Astrocyte (in vitro differentiated cells and primary cell): ENCODE measurements at places on chromosomes 3 and 15. TPM values are rescaled to one million over a fixed set of nuclear protein-coding genes. Genes with fewer than 3 reads are reported as not detected.

DNA sequence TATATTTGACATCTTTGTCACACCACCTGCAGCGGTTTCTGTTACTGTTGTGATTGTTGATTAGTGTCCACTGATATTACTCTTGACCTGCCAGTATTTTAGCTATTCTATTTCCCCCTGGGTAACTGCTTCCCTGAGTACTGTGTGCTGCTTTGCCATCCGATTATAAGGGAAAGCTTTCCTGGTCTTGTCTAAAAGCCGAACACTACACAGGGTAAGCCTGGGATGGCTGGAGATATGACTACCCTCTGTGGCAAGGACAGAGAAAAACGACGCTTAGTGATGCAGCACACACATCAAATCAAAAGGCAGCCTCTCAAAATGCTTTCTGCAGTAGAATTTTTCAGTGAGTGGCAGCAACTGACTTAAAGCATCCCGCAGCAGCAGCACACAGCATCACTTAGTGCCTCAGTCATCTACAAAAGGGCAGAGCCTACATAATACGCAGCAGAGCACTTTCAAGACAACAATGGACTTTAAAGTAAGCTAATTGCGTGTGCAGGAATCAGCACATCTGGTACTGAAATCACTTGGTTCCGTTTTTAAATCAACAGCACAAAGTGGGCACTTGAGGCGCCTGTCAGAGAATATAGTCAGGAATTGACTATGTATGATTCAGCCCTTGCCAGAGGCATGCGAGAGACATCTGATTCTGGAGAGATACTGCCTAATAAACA, 656.3 kb upstream of the TGFBR2 start:
- peak; percentile 16 for DNase-seq

Gene C3orf70
- total RNA-seq, result 5.7 and 8.2 TPM in 2 replicates

- peak; percentile 99 for DNase-seq
These were observed 84.8 kb downstream of the SMAD3 start for GRCh38 chr15:67150023-67150860.

Gene DYNLT2B
- 10.9 and 13.0 TPM in 2 replicates for total RNA-seq

DNA sequence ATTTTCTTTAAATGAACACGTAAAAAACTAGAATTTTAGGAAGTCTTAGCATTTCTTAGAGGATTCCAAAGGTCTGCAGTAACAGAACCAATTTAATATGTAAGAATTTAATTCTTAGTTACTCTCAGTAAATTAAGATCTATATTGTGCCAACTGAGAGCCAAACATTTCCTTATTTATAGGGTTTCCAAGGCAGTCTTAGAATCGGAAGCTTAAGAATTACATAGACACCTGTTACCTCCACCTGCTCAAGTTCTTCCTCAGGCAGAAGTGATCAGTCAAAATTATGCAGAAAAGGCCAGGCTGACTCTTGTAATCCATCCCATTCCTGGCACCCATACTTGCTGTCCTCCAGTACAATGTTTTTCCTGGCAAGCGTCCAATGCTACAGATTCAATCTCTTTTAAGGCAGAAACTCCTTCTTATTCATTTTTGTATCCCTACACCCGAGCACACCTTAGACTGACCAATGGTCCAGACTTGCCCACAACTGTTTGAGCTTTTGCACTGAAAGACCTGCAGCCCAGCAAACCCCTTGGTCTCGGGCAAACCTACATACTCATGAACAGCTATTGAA, 64.3 kb downstream of the NCEH1 start:
- peak; percentile 75 for DNase-seq

- DNase-seq, result no peak
These were observed 446.1 kb upstream of the RARB start for GRCh38 chr3:24981924-24982323.

DNA sequence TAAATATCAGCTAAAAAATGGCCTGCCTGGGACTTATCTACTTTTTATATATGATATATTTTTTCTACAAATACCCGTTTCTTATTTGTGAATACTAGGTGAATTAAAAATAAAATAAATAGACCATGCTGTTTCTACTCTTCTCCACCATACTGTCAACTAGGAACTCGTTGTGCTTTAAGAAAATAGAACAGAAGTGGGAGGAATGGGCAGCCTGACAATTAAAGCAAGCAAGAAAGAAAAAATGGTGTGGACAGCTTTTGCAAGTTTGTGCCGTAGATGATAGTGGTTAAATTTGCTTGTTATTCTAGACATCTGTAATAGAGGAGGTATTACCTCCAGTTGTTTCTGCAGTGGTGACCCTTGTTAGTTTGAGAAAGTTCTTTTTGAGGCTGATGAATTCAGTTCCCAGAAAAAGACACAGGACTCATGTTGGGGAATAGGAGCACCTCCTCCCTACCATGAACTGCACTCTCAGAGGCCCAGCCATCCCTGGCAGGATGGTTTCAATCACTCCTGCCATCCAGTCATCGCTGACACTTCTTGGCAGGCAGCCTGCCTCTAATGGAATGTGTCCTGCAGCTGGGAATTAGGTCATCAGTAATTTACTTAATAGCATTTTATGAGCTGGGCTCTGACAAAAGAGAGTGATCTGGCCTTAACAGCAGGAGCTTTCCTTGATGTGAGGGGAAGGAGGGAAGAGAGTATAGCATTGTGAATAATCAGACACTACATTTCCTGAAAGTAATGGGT, 105.0 kb upstream of the GAP43 start:
- peak; percentile 67 for DNase-seq

- no peak for DNase-seq
These were observed 38.0 kb upstream of the PTPN23 start for GRCh38 chr3:47342812-47343211.

DNA sequence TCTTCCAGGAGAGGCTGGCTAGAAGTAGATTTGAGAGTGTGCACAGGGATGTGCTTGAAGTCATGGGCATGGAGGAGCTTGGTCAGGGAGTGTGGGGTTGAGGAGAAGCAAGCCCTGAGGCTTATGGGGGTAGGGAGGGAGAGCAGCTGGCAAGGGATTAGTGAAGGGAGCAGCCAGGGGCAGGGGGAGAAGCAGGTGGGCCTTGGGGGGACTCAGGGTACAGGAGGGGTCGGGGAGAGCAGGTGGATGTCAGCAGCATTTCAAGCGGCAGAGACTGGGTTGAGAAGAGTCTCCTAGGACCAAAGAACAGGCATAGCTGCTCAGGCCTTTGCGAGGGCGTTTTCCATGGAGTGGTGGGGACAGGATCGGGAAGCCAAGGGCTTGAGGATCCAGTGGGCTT, 3.4 kb upstream of the LMAN1L start:
- DNase-seq, result no peak

DNA sequence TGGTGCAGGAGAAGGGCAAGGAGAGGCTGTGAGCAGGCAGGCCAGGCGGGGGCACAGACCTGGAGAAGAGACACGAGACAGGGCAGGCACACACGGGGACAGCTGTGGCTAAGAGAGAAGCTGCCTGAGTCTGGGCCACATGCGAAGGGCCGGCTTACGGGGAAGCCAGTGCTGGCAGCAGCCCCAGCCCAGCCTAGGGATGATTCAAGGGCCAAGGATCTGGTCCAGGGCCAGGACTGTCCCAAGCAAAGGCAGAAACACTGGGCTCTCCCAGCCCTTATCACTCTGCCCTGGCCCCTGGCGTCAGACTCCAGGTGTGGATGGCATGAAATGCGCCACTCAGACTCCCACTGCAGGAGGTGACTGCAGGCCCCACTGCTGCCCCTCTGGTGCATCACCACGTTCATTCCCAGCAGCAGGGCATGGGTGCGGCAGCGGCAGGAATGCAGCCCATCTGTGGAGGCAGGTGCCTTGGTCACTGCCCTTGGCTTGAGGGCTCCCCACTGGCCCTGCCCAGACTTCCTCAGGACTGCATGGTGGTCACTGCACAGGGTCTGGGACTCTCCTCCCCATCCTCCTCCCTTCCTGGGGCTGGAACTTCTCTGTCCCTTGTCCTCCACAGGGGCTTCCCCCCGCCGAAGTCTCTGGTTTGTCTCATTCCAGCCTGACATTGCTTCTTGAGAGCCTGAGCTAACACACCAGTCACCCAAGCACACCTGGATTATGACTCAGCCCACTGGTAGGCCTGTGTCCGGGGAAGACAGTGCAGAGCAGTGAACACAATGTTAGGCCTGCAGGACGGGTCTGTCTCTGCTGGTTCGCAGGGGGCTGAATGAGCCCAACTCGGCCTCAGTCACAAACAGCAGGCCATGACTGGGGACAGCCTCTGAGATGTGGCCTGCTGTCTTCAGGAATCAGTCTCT, 69.3 kb downstream of the TBC1D2B start:
- peak; percentile 76 for DNase-seq

Gene CYP8B1
- total RNA-seq, result not detected in 2 replicates

- DNase-seq, result peak; percentile 28
These were observed 817 bp downstream of the CLK3 start for GRCh38 chr15:74616366-74616939.

Gene SKOR1
- total RNA-seq, result not detected in 2 replicates

DNA sequence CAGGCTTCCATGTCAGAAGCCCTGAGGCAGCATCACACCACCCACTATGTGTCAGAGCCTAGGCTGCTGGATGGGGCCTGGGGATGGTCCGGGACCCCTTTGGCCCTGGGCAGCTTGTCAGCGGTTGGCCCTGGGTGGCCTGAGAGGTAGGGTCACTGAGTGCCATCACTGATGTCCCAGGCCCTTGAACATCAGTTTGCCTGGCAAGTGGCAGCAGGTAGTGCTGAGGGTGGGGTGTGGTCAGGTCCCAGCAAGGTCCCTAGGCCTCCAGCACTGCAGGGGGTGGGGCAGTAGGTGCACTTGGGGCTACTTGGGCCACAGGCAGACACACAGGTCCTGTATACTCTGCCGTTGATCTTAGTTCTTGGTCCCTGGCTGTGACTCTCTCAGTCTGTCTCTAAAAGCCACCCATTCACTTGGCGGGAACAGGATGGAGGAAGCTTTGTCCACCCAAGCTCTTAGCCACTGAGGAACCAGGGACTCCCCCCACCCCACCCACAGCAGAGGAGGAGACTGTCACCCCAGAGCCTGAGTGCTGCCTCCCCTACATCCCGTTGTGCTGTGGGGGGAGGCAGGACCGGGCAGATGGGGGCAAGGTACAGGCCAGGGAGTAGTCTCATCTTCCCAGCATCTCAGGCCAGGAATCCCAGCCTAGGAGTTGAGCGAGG, 5.8 kb downstream of the GNAI2 start:
- DNase-seq, result no peak

Gene RBP2
- total RNA-seq, result not detected in 2 replicates

Gene RASGRP1
- total RNA-seq, result 0.50 and 1.4 TPM in 2 replicates

Gene MINAR1
- 1.7 TPM in 2 replicates for total RNA-seq

GRCh38 chr15:38074029-38074428, 139.6 kb downstream of the TMCO5A start:
- no peak for DNase-seq

GRCh38 chr3:10074666-10075065, 33.4 kb downstream of the FANCD2OS start:
- DNase-seq, result no peak

Gene CDHR4
- total RNA-seq, result not detected in 2 replicates

Gene OR5K3
- total RNA-seq, result not detected in 2 replicates

DNA sequence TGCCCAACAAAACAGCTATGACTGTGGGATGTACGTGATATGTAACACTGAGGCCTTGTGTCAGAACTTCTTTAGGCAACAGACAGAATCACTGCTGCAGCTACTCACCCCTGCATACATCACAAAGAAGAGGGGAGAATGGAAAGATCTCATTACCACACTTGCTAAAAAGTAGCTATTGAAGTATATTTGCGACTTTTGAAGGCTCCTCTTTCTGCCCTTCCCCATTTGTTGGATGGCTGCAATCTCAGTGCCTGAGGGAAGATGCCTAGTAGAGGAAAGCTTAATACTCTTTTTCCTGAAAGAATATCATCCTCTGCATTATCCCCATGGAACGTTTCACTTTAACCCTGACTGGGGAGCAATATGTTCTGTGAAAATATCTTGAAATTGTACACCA, 21.9 kb downstream of the SENP8 start:
- no peak for DNase-seq
